ENCODE measurements at places on chromosomes 1 and 21.

DNA sequence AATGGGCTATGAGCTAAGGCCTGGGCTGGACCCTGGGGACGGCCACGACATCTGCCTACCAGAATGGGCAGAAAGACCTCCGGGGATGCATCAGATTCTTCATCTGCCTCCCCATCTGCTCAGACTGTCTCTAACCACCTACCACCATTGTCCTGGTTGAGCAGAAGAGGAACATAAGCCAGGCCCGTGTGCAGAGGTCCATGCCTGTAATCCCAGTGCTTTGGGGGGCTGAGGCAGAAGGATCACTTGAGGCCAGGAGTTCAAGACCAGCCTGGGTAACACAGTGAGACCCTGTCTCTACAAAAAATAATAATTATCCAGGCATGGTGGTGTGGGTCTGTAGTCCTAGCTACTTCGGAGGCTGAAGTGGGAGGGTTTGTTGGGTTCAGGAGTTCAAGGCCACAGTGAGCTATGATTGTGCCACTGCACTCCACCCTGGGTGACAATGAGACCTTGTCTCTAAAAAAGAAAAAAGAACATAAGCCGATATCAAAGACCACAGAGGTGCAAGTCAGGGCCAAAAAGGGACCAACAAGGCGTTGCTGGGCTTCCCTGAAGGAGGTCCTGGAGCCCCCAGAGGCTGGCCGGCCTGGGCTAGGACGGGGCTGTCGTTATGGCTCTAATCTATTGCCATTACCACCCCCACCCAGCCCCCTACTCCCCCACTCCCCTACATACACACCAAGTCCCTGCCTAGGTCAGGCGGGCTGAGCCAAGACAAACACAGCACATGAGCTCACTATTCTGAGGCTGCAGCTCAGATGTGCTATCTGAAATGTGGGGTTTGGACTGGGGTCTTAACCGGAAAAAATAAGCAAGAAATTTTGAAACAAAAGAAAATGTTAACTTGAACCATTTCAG lies 239.2 kb upstream of the RAB4A start:
- DNase-seq = no peak

- DNase-seq = no peak
These were observed 3.6 kb downstream of the MYOG start for GRCh38 chr1:203082231-203082505.

DNA sequence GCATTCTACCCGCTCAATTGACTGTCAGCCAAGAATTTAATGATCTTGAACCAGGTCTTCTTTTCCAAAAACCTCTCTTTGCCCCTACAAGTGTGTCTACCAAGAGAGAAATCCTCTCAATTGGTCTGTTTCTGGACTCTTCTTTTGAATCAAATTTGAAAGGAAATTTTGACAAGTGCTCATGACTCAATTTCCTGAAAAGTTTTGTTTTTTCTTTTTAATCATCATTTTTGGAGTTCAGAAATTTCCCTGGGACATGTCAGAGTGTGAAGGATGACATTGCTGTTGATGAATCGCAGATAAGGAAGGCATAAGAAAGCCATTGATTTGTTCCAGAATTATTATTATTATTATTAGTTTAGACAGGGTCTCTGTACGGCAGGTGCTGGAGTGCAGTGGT lies 88.2 kb upstream of the AKT3 start:
- DNase-seq = no peak

- peak; percentile 13 for DNase-seq
These were observed 27.5 kb upstream of the TCEA3 start for GRCh38 chr1:23452011-23452411.

GRCh38 chr1:78143152-78143551 lies 97.4 kb downstream of the GIPC2 start:
- no peak for DNase-seq

- DNase-seq = no peak
These were observed 55.8 kb downstream of the IARS2 start for GRCh38 chr1:220149742-220150141.

GRCh38 chr1:3002349-3003038 lies 18.8 kb upstream of the ACTRT2 start:
- no peak for DNase-seq

DNA sequence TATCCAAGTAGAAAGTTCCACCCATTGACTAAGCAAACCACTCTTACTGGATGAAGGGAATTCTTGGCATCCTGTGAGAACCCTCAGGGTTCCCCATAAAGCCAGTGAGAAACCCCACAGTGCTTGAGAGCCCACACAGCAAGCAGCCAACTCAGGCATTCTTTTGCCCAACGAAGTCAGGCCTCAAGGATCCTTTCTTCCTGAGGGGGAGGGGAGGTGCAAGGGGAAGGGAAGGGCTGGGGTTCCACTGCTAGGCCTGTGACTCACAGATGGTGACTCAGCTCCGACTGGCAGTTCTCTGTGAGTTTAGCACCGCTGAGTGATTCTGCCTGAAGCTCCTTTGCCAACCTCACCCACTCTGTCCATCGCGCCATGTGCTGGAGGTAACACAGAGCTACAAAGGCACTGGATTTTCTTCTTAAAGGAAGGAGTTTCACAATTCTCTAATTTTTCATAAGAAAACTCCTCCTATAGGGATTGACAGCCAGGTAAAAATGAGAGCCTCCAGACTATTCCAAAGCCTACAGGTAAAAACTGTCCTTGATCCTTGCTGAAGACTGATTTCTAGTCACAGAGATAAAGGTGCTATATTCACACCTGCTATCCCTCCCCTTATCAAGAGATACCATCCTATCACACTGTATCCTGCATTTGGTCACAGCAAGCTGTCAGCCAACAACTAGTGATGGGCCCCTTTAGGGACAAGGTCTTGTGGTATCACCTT lies 4.8 kb downstream of the ENO1 start:
- peak; percentile 61 for DNase-seq

GRCh38 chr1:187276677-187277076 lies 447.9 kb downstream of the PLA2G4A start:
- no peak for DNase-seq

DNA sequence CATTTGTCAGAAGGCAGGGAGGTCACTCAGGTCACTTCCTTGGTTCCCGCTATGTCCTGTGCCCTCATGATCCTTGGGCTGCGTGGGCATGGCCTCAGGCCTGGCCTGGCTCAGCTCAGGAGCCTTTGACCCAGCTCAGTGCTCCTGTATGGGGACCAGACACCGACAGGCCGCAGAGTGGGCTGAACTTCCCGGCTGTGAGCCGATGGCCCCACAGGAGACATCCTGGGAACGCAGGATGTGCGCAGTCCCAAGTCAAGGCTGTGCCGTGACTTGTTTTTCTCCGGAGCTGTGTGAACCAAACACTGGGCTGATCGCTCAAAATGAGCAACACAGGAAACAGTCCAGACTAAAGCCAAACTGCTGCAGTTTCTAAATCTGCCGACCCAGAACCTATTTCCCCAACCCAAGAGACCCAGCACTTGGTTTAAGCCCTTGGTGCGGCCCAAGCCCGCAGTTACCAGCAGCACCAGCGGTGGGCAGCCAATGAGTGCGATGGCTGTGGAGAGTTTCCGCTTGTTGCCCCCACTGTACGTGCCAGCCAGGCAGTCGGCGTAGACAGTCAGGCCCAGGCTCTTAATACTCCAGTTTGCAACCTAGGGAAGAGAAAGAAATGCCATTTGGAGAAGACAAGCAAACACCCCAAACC lies 92.3 kb upstream of the GCLM start:
- no peak for DNase-seq

DNA sequence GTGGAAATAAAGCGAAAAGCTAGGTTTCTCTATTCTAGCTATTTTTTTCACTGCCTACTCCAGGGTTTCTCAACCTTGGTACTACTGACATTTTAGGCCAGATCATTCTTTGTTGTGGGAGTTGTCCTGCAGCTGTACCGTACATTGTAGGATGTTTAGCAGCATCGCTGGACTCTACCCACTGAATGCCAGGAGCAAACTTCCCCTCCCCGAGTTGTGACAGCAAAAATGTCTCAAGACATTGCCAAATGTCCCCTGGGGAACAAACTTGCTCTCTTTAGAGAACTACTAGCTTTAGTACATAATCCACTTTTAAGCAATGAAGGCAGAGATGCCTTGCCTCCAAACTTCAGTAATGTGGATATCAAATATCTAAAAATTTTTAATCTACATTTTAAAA lies 122.8 kb downstream of the PLPPR5 start:
- no peak for DNase-seq

- no peak for DNase-seq
These were observed 10.4 kb downstream of the BCAN start for GRCh38 chr1:156652131-156652991.

- no peak for DNase-seq
These were observed 22.4 kb downstream of the CASQ2 start for GRCh38 chr1:115746021-115746690.

- no peak for DNase-seq
These were observed 2.0 kb upstream of the TTC24 start for GRCh38 chr1:156577550-156577949.

- no peak for DNase-seq
These were observed 186.2 kb upstream of the C1orf174 start for GRCh38 chr1:4086085-4086850.

GRCh38 chr1:45842786-45843185 lies 39.4 kb downstream of the MAST2 start:
- DNase-seq = no peak

DNA sequence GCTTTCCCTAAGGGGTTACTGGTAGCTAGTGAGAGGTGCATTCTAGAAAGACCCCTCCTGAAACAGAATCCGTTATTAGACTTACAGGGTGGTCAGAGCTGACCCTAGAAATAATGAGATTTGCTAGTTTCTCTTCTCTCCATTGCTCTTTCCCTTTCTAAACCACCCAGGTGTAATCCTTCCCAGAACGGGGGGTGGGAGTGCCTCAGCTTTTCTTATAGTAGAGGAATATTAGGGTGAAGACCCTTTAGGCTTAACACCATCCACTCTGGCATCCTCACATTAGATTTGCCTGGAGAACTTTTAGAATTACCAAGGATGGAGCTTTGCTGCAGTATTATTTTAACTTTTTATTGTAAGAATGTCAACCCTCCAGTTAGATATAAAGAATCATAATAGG lies 49.4 kb downstream of the CAPN9 start:
- DNase-seq = no peak

DNA sequence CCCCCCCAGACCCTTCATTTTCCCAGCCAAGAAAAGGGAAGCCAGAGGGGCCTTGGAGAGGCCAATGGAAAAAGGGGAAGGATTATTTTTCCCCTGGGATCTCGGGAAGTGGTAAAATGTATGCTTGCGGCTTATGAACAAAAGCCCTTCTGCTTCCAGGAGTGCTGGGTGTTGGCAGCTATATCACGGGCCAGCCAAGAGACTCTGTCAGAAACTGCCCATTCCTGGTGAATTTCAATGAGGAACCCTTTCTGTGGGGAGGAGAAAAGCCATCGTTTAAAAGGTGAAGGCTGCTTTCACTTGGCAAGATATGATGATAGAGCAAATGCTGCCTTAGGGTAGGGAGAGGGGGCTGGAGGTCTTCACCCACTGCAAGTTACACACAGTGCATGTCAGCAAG lies 69.7 kb upstream of the ZC3H12A start:
- DNase-seq = no peak

- DNase-seq = no peak
These were observed 445.4 kb downstream of the NEGR1 start for GRCh38 chr1:71836904-71837303.

- DNase-seq = no peak
These were observed 219.2 kb downstream of the PTPRC start for GRCh38 chr1:198858033-198858432.

DNA sequence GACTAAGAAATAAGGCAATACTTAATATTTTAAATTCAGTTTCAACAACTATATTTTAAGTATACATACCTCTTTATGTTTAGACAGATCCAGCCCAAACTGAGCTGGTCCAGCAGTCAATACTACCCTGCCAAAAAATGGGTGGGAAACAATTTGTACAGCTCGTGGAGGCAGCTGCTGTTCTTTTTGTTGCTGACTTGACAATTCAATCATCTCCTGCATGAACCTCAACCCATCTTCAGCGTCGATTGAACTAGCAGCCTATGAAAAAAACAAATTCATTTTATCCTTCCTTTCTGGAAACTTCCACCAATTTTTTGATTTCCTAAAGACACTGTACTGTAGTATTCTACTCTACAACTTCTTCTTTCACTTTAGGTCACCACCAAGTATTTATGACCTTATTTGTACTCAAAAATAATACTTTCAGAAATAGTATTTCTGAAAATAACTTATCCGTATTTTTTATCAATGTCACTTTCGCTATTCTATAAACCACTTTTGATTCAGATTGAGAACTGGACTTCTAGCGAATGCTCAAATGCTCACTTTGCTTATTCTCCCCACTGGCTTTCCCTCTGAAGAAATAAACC lies 46.5 kb downstream of the EDEM3 start:
- DNase-seq = no peak

DNA sequence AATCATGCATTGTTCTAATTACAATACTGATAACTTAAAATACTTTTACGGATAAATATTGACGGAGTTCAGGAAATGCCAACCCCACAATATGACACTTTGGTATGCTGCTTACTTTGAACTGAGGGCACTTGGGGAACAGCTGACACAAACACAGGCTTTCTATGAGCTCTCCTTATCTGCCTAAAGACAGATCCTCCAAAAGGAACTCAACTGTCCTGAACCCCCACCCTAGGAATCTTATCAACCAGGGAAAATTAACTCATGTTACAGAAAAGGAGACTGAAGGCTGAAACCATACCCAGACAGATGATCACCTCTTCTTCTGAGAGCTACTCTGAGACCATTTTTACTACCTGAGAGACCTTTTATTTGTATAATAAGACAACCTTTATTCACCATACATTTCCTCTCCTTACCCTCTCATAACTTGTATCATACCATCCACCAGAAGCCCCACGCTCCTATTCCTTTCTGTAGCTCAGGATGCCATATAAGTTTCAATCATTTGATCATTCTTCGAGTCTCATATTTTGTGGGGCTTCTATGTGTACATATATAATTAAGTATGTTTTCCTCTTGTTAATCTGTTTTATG lies 239.5 kb downstream of the FAF1 start:
- no peak for DNase-seq

- DNase-seq = no peak
These were observed 17.2 kb downstream of the DAP3 start for GRCh38 chr1:155706139-155706538.

All from activated T-cell treated with anti-CD3 and anti-CD28 coated beads for 1 hour (primary cell).